ENCODE measurements at places on chromosomes 4 and X.
A peak's percentile ranks its signal among the peaks of the same experiment; 100 is the strongest.

- no peak for DNase-seq
These were observed 1027.7 kb downstream of the ARAP2 start for GRCh38 chr4:35216636-35217035.

- no peak for DNase-seq
These were observed 115.5 kb downstream of the DCTD start for GRCh38 chr4:182801636-182802035.

- no peak for DNase-seq
These were observed 38.9 kb upstream of the MAMLD1 start for GRCh38 chrX:150324035-150324728.

DNA sequence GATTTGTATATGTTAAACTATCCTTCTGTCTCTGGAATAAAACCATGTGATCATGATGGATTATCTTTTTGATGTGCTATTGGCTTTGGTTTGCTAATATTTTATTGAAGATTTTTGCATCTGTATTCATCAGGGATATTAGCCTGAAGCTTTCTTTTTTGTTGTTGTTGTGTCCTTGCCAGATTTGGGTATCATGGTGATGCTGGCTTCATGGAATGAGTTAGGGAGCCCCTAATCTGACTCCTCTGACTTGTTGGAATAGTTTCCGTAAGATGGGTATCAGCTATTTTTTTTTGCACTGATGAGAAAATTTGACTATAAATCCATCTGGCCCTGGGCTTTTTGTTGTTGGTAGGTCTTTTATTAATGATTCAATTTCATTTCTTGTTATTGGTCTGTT lies 45.7 kb downstream of the ATP10D start:
- DNase-seq = no peak

DNA sequence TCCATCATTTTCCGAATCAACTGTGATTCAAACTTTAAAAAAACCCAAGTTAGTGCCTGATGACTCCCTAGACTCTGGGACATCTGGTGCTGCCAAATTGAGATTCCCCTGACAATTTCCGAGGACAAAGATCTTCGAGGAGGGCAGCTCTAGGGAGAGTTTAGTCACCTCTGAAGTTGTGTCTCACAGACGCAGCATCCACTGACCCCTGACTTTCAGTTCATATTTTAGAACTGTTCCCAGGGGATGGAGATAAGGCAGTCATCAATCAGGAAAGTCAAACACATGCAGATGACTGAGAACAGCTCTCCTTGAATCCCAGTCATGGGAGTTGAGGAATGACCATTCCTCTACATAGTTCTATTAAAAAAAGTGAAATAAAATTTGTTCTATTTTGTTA lies 643.9 kb downstream of the TRIML1 start:
- DNase-seq = no peak

DNA sequence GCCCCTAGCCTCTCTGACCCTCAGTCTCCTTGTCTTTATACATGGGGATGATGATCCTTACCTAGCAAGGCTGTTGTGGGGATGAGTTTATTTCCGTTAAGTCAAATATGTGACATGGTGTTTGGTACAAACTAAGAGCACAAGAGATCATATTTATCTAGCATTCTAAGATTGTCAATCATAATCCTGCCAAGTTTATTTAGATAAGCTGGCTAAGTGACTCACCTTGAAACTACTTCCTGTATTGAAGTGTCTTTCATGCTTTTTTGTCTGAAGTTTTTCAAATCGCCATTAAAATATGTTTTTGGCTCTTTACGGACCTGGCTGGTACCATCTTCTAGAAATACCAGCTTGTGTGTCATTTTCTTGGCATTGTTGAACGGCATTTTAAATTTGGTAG lies 30.7 kb downstream of the MAP7D3 start:
- DNase-seq = no peak

DNA sequence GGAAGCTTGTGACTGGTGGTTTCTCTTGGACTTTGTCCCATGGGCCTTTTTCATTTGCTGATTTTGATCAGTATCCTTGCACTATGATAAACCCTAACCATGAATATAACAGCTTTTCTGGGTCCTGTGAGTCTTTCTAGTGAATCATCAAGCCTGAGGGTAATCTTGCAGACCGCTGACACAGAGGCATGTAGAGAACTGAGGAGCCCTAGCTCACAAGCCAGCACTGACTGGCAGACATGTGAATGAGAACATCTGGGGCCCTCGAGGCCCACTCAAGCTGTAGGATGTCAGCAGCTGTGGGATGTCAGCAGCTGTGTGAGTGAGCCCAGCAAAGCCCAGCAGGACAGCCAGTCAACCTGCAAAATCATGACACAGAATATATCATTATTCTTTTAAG lies 36.7 kb downstream of the HMGB3 start:
- DNase-seq = no peak

DNA sequence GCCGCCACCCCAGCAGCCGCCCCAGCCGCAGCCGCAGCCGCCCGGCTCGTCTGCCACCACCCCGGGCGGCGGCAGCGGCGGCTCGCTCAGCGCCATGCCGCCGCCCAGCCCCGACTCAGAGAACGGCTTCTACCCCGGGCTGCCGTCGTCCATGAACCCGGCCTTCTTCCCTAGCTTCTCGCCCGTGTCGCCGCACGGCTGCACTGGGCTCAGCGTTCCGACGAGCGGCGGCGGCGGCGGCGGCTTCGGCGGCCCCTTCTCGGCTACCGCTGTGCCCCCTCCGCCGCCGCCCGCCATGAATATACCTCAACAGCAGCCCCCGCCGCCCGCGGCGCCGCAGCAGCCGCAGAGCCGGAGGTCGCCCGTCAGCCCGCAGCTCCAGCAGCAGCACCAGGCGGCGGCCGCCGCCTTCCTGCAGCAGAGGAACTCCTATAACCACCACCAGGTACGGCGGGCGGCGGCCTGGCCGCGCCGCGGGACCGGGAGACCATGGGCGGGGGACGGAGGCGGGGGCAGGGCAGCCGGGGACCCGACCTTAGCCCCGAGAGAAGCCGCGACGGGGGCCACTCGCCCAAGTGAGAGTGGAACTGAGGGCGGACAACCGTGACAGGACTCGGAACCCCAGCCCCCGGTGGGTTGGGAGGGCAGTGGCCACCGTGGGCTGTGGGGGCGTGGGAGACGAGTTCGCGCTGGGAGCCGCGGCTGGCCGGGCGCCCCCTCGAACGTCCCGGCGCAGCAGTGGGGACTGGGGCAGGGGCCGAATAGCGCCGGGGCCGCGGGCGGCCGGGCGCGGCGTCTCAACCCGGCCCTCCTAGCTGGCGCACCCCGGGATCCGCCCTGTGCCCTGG lies 1.8 kb downstream of the CPEB2 start:
- DNase-seq = peak; percentile 18

DNA sequence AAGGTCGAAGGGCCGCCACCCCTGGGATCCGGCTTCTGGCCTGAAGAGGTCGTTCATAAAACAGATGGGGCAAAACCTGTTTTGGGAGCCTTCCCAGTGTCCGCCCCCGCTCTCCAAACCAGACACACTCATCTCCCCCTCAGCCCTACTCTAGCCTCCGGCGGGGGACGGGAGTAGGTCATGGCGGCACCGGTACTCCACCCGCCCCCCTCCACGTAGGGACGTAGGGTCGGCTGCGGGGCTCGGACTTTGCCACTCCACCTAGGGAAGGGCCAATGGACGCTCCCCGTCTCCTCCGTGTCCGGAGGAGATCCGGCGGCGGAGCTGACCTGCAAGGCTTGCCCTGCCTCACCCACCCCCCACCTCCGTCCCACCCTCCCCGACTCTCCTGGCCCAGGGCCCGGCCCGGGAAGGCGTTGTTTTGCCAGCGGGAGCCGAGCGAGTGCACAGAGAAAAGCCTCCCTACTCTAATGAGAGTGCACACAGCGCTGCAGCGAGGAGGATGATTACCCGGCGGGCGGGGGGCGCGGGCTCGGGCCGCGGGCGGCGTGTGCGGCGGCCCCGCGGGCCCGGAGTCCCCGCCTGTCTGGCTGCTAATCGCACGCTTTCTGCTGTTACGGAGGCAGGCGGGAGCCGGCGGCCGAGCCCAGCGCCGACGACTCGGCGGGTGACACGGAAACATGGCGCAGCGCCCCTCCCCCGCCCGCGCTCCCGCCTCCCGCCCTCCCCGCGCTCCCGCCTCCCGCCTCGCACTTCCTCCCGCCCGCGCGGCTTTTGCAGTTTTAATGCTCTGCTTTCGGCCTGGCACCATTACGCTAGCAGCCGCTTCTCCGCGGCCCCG lies 8.3 kb upstream of the BCOR start:
- DNase-seq = peak; percentile 60

- peak; percentile 50 for DNase-seq
These were observed 37.6 kb downstream of the C4orf50 start for GRCh38 chr4:5980436-5981155.

DNA sequence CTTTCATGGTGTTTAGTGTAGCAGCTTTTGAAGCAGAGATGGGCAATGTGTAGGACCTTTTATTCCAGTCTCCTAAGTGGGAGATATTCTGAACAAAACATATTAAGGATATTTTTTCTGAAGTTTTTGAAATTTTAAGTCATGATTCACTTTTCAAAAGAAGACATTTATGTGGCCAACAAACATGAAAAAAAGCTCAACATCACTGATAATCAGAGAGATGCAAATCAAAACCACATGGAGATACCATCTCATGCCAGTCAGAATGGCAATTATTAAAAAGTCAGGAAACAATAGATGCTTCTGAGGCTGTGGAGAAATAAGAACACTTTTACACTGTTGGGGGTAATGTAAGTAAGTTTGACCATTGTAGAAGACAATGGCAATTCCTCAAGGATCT lies 76.0 kb downstream of the FAT4 start:
- DNase-seq = no peak

DNA sequence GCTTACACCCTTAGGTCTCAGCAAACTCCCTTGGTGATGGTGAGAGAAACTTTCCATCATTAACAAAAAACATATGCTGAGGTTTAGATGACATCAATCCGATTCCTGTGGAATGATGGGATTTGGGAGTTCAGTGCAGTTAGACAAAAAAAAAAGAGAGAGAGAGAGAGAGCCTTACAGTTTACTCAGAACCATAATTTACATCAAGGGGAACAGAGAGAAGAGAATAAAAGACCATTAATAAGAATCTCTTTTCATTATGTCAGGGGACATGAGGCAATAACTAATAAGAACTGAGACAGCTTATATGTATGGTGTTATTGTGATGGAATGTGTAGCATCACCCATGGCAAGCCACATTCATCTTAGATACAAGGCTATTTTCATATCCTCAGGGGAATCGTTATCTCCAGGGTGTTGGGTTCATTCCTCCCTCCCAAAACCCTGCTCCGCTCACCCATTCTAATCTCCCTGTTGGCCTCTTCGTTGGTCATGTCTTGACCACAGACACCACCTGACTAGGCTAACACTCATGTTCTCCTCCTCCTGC lies 175.7 kb upstream of the MXRA5 start:
- DNase-seq = no peak

- DNase-seq = no peak
These were observed 502.8 kb downstream of the CFAP47 start for GRCh38 chrX:36422368-36422767.

DNA sequence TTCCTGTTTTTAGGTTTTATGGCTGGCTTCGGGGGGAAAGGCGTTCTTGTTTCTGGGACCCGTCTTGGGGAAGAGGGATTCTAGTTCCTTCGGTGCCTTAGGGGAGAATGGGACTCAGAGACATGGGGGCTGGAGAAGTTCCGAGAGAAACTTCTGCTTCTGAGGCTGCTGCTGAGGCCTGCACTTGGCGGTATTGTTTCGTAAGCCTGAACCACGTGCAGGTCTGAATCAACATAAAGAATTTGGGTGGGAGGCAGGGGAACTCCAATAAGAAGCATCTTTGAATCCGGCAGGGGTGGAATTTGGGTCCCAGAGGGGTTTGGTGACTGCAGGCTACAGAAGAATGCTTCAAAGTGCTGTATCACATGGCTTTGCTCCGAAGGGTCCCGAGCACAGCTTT lies 15.1 kb downstream of the XG start:
- DNase-seq = no peak

DNA sequence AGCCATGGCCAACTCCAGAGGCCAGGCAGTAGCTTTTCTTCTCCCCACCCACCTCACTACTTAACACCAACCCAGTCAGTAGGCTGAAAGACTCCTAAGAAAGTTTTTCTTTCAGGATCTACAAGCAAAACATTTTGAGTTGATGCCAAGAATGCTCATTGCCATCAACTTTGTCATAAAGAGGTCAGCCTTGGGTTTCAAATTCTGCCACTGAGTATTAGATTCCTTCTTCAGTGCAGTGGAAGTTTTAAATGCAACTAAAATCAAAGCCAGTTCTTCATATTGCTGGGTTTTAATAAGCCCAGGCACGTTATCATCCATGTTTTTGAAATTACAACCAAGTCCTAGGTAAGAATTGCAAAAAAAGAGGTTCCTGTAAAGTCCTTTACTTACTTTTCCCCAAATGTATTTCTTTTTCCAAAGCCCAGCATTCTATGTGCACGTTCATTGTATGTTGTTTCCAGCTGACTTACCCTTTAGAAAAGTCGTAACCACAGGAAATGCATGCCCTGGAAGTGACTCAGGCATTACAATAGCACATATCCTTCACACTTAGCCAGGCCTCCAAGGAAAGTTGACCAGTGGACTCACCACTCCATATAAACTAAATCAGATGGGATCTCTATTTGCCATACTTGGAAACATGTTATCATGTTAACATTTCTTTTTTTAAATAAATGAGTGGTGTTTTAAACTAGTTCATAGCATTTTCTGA lies 229.9 kb downstream of the SOX3 start:
- no peak for DNase-seq

GRCh38 chr4:25223802-25224375 lies 9.9 kb upstream of the PI4K2B start:
- no peak for DNase-seq

DNA sequence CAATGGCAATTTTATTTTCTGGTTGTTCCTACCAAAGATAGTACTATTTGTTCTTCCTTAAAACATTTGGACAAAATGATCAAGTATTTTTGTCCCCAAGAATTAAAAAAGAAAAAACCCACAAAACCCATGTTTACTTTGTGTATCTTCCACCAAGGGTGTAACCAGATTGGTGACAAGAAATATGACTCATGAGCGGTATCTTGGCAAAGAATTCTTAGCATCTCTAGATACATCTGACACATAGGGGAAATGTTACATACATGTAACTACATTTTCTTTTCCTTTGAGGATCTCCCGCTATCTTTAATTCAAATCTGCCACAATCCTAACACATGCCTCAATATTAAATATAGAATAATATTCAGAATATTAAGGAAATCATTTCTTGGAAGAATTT lies 78.7 kb downstream of the WDFY3 start:
- DNase-seq = no peak

- no peak for DNase-seq
These were observed 5.8 kb downstream of the GTPBP6 start for GRCh38 chrX:312621-313331.
